ENCODE measurements at places on chromosomes 3 and 15.

GRCh38 chr3:185586686-185587039, 568 bp downstream of the SENP2 start:
- no peak for DNase-seq

DNA sequence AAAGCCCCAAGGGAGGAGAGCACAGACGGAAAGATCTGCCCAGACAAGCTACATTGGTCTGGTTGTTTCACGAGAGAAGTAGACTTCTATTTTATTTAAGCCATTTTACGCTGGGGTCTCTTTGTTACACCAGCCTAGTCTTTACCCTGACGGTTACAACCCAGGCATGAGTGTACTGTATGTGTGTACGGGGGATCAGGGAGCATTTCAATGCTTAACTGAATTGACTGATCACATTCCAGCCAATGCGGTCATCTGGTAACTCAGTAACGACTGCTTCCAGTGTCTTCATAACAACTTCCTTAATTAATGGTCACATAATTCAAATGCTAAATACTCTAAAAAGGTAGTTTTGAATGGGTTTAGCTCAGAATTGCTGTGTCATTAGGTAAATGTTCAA, 288.6 kb downstream of the FOXP1 start:
- DNase-seq: no peak

GRCh38 chr3:73653351-73653750, 28.6 kb upstream of the PDZRN3 start:
- no peak for DNase-seq

GRCh38 chr3:40718681-40719080, 193.9 kb downstream of the ZNF621 start:
- no peak for DNase-seq

DNA sequence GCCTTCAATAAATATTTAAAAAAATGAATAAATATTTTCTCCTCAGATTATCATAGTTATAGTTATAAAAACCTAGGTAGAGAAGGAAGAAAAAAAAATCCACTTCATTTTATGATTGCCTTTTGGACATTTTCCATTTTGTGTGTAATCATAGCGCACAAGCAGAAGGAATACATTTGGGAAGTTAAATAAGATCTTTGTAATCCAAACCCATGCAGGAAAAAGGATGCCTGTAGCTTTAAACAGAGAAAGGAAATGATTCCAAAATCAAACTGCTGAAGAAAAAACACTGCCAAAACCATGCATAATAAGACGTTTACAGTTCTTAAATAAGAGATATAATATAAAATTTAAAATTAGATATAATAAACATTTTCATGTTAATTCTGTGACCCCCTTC, 7.4 kb upstream of the CCDC54 start:
- no peak for DNase-seq

DNA sequence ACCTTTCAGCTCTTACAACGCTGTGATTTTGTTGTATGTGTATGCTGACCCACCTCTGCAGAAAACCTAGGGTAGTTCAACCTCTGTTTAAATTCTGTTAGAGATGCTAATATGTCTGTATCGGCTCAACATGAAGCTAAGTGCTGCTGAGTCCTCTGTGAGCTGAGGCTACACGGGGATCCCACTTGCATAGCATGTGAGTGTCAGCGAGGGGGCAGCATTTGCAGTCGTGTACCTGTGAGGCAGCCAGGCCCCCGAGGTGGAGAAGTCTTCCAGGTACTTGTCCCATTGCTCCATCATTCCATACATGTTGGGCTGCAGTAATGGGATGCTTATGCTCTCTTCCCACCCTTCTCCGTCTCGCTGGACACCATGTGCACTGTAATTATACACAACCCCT, 3.7 kb downstream of the MKRN2OS start:
- no peak for DNase-seq

- no peak for DNase-seq
Observed at GRCh38 chr3:4753073-4753691, 226.1 kb upstream of the BHLHE40 start.

GRCh38 chr3:129978123-129978522, 3.6 kb downstream of the TRH start:
- no peak for DNase-seq

DNA sequence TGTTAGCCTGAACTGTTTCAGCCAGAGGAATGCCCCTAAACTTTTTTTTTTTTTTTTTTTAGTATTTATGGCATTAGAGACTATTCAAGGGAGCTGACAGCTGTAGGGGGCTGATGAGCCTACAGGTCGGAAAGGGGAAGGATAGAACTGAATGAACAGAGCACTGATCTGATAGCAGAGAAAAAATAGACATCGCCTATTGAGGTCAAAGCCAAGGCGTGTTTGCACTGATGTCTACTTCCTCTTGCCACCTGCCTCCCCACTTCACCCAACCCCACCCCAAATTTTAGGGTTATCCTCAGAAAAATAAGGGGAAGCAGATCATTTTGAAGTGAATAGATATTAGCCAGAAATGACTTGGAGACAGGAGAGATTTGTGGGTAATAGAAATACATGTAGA, 3.0 kb upstream of the ZMAT3 start:
- DNase-seq: no peak

DNA sequence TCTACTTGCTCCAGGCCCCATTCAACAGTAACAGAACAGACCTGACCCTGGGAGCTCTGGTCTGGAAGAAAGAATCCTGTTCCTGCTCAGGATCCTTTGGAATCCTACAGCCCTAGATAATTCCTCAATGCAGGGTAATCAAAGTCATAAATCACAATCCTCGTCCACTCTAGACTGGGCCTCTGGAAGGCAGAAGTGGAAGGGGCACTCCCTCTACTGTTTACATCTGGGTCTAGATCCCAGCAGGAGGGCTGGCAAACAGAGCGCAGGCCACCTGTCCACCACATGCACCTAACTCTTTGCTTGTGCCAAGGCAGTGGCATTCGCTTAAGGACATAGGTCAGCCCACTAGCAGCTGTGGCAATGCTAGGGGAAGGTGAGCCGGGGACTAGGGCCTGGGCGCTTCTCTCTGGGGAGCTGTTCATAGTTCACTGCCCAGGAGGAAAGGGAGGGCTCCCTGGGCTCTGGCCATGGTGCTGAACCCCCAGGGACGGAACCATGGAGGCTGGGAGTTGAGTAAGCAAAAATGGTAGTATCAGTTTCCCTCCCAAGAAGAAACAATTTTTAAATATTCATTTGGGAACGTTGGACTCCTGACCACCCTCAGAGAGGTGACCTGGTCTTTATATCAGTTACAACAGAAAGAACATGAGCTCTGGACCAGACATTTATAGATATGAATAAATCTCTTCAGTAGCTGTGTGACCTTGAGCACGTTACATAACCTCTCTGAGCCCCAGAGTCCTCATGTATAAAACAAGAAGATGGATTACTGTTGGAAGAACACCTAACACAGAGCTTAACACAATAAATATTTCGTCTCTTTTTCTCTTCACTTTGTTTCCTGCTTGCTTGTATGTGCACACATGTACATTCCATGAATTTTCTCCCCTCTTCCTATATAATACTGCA, 90.2 kb downstream of the NTRK3 start:
- DNase-seq: no peak

Measured in stimulated activated CD4-positive, alpha-beta T cell treated with anti-CD3 and anti-CD28 coated beads, Interleukin-12 subunit alpha, Interleukin-12 subunit beta, amount 100 ng/mL, for 4 hours (primary cell).